ENCODE measurements at places on chromosomes 5 and 9.

DNA sequence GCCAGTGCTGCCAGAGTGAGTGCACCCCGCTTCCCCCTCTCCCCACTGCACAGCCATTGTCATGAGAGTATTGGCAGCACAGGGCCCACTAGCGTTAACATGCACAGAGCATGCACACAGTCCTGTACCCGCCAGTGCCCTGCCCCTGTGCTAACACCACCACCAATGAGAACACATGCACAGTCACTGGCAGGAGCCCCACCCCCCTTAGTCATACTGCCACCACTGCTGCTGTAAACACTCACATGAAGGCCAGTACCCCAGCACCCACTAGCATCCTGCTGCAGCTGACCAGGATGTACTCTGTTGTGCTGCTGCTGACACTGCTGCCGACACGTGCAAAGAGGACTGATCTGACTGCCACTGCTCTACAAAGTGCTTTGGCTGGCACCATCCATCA, 19.5 kb upstream of the RANBP6 start:
- DNase-seq, result no peak

DNA sequence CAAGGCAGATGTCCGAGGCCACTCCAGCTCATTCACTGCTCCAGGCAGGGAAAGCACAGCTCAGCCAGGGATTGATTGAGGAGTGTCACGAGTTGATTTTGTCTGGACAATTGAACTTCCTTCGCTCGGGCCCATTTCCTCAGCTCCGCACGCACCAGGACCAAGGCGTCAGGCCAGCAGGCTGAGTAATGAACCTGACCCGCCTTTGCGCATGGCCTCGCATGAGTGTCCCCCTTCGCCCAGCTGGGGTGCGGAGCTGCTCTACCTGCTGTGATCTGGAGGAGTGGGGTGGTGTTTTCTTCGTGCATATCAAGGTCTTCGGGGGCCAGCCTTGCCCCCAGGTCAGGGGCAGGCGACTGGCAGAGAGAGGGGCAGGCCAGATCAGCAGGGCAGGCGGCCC, 44.0 kb downstream of the VAV2 start:
- DNase-seq, result peak; percentile 27

DNA sequence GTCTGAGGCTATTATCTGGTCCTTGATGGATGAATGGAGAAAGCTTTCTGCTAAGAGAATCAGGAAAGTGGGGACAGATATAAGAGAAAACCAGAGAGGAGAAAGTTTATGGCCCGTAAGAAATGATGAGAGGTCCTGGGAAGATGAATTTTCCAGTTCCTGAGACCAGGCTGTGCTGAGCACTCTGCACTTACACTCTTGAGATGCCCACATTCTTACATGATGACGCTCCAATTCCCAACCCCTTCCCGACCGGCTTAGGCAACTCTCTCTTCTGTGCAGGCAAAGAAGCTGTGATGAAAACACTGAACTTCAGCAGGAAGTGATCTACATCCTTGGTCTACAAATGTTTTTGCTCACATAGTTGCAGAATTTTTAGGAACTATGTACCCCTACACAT, 417.0 kb downstream of the ARHGEF28 start:
- DNase-seq, result no peak

DNA sequence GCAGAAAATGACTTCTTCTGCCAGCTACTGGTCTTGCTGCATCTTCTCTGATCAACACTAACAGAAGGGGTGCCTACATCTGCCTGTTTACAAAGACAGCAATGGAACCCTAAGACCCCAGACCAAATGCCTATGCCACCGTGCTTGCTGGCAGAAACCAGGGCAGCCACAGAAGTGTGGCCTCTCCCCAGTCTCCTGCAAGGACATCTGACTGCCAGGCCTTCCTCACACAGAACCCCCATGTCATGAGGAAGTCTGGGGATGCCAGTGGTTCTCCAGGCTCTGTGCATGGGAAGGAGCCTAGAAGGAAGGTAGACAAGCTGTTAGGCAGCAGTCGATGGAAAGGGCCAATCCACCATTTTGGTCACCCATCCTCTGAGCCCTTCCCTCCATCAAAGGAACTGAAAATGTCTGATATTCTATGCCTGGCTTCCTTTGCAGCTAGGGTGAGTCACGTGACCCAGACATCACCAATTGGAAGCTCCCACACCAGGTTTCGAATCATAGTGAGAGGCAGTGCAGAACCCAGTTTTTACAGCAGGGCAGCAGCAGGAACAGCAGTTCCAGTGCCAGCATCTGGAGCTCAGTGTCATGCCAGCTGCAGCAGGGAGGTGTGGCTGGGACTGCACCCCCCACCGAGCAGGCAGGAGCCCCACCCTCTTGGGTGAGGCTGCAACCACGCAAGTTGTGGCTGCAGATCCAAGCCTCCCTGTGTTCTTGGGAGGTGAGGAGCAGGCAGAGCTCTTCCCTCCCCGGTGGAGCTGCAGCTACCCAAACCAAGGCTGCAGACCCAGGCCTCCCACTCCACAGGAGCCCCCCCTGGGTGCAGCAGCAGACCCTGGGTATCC, 123.4 kb downstream of the OLFM1 start:
- DNase-seq, result peak; percentile 41

DNA sequence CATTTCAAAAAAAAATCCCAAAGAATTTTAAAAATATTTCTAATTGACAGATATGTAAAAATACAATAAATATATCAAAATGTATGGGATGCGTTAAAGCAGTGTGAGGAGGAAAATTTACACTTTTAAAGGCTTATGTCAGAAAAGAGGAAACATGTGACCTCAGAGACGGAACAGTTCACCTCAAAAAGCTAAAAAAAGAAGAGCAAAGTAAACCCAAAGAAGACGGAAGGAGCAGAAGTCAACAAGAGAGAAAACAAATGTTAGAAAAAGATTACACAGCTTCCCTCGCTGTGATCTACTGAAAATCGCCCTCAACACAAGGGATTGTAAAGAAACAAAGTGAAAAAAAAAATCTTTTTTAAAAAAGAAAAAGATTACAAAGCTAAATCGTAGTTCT, 186.9 kb downstream of the AUH start:
- DNase-seq, result no peak

DNA sequence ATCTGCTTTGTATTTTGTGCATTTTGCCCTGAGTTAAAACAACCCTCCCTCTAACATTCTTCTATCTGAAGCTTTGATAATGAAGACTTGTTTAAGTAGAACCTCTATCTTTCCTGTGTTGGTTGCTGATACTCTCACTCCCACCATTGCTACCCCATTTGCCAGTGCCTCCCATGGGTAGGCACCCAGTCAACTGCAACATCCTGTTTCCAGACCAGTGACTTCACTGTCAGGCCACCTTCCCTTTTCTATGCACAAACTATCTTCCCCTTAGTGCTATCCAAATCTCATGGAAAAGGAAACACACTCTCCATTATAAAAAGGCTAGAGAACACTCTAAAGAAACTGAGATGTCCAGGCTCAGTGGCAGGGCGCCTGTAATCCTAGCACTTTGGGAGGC, 5.6 kb upstream of the IARS1 start:
- DNase-seq, result no peak

- no peak for DNase-seq
Measured at GRCh38 chr5:155786108-155786507, 540.9 kb upstream of the SGCD start.

DNA sequence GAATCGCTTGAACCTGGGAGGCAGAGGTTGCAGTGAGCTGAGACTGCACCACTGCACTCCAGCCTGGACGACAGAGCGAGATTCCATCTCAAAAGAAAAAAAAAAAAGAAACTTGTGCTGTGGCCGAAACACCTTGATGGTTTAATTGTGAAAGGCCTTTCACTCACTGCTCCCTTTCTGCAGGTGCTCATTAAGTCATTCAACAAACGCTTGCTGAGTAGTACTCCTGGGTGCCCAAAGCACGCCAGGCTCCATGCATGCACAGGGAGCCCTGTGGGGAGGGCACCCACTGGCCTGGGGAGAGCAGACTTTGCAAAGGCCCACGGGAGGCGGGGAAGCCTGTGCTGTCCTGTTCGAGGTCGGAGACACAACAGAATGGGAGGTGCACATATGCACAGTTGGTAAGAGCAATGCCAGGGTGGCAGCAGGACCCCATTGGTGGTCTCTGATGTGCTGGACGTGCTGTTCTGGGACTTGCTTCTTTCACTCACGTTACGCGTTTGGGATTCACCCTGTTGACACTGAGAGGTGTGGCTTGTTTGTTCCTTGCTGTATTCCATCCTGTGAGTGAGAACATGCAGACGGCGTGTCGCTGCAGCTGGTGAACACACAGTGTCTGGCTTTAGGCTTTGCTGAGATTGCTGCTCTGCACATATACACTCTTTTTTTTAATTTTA, 3.0 kb upstream of the ENTPD2 start:
- no peak for DNase-seq

- DNase-seq, result no peak
Measured at GRCh38 chr9:101951598-101951997, 213.2 kb upstream of the GRIN3A start.

GRCh38 chr5:92704590-92704989, 876.4 kb downstream of the NR2F1-AS1 start:
- DNase-seq, result no peak

DNA sequence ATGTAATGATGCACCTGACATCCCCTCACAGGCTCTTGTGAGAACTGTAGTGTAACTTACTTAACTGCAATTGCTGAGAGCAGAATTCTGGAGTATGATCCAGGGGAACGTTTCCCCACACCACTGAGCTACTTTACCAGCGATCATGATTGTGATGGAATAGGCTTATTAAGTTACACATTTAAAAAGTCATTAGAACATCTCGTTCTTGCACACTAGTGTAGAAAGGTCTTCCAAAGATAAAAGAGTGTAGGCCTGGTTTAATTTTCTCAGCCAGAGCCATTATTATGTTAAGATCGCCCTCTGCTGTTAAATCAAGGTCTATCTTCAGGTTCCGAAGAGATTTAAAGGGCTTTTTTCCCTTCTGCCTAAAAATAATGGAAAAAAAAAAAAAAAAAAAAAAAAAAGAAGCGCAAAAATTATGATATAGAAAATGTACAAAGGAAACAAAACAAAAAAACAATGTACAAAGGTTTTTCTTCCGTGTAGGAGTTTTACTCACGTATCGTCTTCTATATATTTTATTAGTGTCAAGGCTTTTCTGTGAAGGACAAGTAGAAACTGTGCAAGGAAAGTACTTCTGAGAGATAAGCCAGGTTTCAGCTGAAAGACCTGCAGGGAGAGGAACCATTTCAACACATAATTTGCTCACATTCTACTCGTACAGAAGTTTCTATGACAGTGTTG, 18.6 kb upstream of the MOB3B start:
- DNase-seq, result no peak

DNA sequence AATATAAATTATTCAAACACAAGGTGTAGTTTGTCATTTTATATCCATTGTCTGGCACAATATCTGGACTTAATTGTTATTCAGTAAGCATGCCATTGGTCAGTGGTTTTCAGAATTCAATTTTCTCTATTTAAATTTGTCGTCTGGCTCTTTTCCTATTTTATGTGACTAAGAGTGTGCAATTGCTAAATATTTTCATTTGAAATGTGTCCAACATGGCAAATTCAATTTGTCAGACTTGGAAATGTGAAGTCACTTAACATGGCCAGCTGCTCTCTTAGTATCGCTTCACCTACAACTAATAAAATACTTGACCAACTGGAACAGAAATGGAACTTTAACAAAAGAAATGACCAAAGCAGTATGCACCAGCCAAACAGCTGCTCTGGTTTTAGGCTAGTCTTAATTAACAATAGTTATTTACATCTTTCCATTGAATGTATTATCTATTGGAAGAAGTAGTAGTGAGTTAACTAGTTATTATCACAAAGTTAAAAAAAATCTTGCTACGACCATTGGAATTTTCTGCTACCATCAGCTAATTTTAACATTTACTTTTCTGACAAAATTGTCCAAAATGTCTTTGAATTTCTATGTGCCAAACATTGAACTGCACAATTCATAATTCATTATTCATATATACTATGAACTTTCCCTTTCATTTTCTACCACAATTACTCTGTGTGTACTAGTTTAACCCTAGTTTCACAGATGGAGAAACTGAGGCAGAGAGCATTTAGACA, 720.7 kb upstream of the FAM174A start:
- DNase-seq, result no peak

- no peak for DNase-seq
Measured at GRCh38 chr5:138874241-138874640, 894 bp downstream of the LRRTM2 start.

DNA sequence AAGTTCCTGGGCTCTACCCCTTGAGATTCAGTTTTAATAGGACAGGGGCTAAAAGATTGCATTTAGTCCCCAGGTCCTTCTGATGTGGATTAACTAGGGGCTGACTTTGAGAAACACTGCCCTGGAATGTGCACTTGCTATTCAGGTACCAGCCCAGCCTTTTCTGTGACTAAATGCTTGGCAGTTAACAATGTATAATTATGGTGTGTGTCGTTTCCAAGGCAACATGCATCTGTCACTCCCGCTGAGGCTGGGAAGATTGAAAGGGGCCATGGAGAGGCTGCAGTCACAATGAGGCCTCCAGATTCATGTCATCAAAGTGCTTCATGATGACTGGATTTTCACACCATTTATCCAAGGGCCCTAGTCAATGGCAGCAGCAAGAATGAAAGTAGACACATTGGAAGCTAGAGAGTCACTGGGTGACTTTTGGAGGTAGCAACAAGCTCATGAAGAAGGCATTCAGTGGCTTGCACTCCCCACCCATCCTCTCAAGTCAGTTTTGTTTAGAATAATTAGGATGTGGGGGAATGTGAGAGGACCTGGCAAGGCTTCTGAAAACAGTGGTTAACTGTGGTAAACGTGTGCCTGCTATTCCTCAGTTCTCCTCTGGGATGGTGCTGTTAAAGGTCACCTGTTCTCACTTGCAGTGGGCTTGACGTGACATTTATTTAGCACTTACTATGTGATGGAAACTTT, 28.3 kb downstream of the RAI14 start:
- no peak for DNase-seq

DNA sequence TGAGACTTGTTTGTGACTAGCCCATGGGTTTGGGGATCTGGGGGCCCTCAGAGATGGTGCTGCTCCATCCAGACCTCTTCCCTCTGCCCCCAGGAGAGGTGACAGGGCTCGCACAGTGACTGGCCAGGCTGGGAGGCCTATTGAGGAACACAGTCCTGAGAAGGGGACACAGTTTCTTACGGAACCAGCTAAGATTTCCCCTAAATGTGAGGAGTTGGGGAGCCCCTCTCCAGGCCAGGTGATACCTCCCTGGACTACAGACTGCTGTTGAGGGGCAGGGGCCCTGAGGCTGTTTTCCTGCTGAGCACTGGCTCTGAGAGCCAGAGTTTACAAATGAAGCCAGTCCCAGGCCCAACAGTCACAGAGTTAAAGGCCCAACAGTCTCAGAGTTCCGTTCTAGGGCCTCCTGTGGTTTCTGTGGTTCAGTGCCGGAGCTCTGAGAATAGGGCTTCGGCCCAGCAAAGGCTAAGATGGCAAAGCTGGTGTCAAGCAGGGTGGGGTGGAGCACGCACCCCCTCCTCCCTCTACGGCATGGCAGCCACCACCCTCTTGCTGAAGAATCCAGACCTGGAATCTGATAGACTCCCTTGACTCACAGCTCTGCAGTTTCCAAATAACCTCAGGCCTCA, 1.1 kb upstream of the SEMA4D start:
- no peak for DNase-seq
